ENCODE measurements at places on chromosomes 1 and 21.

GRCh38 chr1:35390600-35391494 is 122.3 kb downstream of the ZMYM4 start:
- H3K36me3 ChIP-seq = peaks cover 88% of the 10 kb centered on the region
- no peak overlapping the region for H3K27ac ChIP-seq
- no peak overlapping the region for H3K4me3 ChIP-seq
- DNase-seq = no peak
- H3K27me3 ChIP-seq = no peaks in the 10 kb centered on the region
- no peaks in the 10 kb centered on the region for H3K4me1 ChIP-seq

DNA sequence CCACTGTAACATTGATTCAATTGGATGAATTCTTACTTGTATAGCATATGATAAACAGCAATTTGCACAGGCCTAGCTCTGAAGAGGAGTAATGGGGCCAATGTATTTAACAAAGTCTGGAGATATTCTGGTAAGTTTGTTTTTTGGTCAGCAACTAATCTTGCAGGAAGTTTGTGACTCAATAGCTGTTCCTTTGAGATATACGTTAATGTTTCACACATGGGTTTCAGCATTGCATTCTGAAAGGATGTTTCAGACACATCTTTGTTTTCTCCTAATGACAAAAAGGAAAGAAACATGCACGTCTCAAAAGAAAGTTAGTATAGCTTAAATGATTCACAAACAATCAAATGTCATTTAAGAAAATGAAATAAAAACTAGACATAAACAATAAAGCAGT is 49.0 kb downstream of the LTN1 start:
- H3K27me3 ChIP-seq = no peaks in the 10 kb centered on the region
- peaks cover 71% of the 10 kb centered on the region for H3K36me3 ChIP-seq
- DNase-seq = no peak
- H3K4me1 ChIP-seq = peaks cover 6% of the 10 kb centered on the region
- H3K27ac ChIP-seq = no peak overlapping the region

DNA sequence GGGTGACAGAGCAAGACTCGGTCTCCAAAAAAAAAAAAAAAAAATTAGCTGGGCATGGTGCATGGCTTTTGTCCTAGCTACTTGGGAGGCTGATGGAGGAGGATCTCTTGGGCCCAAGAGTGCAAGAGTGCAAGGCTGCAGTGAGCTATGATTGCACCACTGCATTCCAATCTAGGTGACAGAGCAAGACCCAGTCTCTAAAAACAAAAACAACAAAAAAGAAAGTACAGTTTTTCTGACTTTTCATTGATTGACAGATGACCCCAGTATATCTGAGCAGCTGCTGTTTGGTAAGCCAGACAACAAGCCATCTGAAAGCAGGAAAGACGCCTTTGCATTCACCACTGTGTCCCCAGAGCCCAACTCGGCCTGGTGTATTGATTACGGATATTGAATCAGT is 10.9 kb upstream of the DPT start:
- no peaks in the 10 kb centered on the region for H3K27me3 ChIP-seq
- H3K4me3 ChIP-seq = no peak overlapping the region
- no peak for DNase-seq
- H3K36me3 ChIP-seq = no peaks in the 10 kb centered on the region
- H3K4me1 ChIP-seq = peaks cover 29% of the 10 kb centered on the region

DNA sequence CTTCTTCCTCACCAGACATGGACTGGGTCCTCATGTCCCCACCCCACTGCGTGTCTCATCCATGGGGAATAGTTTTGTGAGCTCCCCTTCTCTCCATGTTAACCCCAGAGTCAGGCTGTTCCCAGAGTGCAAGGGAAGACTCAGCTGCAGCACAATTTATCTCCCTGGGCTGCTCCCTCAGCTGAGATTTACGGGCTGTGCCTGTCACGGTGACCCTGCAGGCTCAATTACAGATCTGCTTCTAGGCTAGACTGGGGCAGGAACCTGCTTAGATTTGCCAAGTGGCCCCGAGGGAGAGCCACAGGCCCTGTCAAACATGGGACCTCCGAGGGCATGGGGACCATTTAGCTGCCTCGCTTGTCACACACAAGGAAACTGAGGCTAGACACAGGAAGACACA is 37.8 kb downstream of the CDCP2 start:
- H3K27ac ChIP-seq = no peak overlapping the region
- H3K36me3 ChIP-seq = no peaks in the 10 kb centered on the region
- no peaks in the 10 kb centered on the region for H3K27me3 ChIP-seq
